ENCODE measurements at places on chromosomes 11 and 22. TPM values are rescaled to one million over a fixed set of nuclear protein-coding genes. Genes with fewer than 3 reads are reported as not detected.

DUSP18 gene
- total RNA-seq: 0.70 TPM

CRYBA4 gene
- not detected for total RNA-seq

GGTLC2 gene
- total RNA-seq: not detected

OR5L1 gene
- total RNA-seq: not detected

MS4A6E gene
- not detected for total RNA-seq

TH gene
- total RNA-seq: not detected

APOL4 gene
- 0.60 TPM for total RNA-seq

DEUP1 gene
- not detected for total RNA-seq

ROBO4 gene
- 6.3 TPM for total RNA-seq

NLRP10 gene
- not detected for total RNA-seq

TPH1 gene
- total RNA-seq: 0.05 TPM

C11orf98 gene
- 30.4 TPM for total RNA-seq

CBLIF gene
- not detected for total RNA-seq

PDGFB gene
- 0.43 TPM for total RNA-seq

TBX1 gene
- 0.40 TPM for total RNA-seq

MS4A8 gene
- not detected for total RNA-seq

C11orf21 gene
- total RNA-seq: 0.35 TPM

TENM4 gene
- 0.08 TPM for total RNA-seq

PHRF1 gene
- total RNA-seq: 25.4 TPM

LTBP3 gene
- total RNA-seq: 42.3 TPM

MMP27 gene
- total RNA-seq: not detected

MS4A12 gene
- total RNA-seq: not detected

CHRM4 gene
- not detected for total RNA-seq

CABP4 gene
- 1.1 TPM for total RNA-seq

SAA4 gene
- total RNA-seq: 738 TPM

MIAT gene
- 0.60 TPM for total RNA-seq

CD151 gene
- total RNA-seq: 120 TPM

UVRAG gene
- total RNA-seq: 8.8 TPM

SPON1 gene
- 0.68 TPM for total RNA-seq

TRPM5 gene
- not detected for total RNA-seq

OR8K5 gene
- not detected for total RNA-seq

SCUBE2 gene
- total RNA-seq: 0.65 TPM

CRACR2B gene
- 3.5 TPM for total RNA-seq

ABTB2 gene
- total RNA-seq: 11.4 TPM

SHANK2 gene
- total RNA-seq: 33.8 TPM

CCDC88B gene
- total RNA-seq: 4.0 TPM

SBF2 gene
- 16.7 TPM for total RNA-seq

GRAP2 gene
- total RNA-seq: 0.55 TPM

DSCAML1 gene
- 1.4 TPM for total RNA-seq

MMP12 gene
- total RNA-seq: not detected

CST6 gene
- not detected for total RNA-seq

NXPE1 gene
- not detected for total RNA-seq

TSGA10IP gene
- total RNA-seq: not detected

TNKS1BP1 gene
- total RNA-seq: 102 TPM

TSPAN18 gene
- total RNA-seq: 4.2 TPM

GDPD4 gene
- 10.2 TPM for total RNA-seq

TREH gene
- total RNA-seq: 3.4 TPM

ACR gene
- total RNA-seq: 0.83 TPM

SULT4A1 gene
- not detected for total RNA-seq

TOM1 gene
- 49.1 TPM for total RNA-seq

ARFGAP2 gene
- 77.6 TPM for total RNA-seq
